ENCODE measurements at places on chromosomes 5 and 9.

- DNase-seq, result no peak
Observed at GRCh38 chr5:13941468-13941867, 3.0 kb downstream of the DNAH5 start.

GRCh38 chr5:169116961-169117461 is 183.9 kb downstream of the SLIT3 start:
- DNase-seq, result no peak

GRCh38 chr9:136108648-136109266 is 9.9 kb downstream of the TMEM250 start:
- no peak for DNase-seq

GRCh38 chr5:178418471-178419010 is 171.7 kb downstream of the COL23A1 start:
- DNase-seq, result no peak

DNA sequence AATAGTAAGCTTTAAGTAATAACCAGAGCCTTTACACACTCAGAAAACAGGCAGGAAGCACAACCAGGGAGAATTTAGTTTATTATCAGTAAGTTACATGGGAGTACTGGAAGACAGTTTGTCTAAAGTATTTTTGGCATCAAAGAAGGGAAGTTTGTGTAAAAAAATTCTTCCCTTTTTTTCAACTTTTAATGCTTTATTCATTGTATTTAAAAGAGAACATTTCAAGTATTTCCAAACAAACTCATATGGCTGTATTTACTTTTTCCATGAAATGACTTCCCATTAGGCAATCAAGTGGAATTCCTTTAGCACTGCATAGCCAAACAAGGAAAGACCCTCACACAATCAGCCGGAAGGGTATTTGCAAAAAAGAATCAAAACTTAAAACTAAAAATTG is 26.7 kb downstream of the RNF145 start:
- DNase-seq, result no peak

DNA sequence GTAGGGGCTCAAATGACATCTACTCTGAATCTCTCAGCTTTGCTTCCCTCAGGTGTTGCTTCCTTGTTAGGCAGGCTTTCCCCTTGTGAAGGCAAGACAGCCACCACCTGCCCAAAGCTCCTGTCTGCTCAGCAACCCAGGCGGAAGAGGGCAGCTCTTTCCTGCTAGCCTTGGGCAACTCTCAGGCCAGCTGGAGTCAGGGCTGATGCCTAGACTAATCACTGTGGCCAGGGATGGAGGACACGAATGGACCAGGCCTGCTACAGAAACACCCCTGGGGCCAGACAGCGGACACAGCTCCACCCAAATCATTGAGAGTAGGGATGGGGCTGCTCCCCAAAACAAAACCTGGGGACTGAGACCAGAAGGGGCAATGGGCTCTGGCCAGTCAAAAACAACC is 138.0 kb downstream of the MTX3 start:
- DNase-seq, result no peak

- DNase-seq, result no peak
Observed at GRCh38 chr9:135498381-135499126, 1.9 kb upstream of the MRPS2 start.

- no peak for DNase-seq
Observed at GRCh38 chr9:15157381-15157780, 149.6 kb downstream of the TTC39B start.

DNA sequence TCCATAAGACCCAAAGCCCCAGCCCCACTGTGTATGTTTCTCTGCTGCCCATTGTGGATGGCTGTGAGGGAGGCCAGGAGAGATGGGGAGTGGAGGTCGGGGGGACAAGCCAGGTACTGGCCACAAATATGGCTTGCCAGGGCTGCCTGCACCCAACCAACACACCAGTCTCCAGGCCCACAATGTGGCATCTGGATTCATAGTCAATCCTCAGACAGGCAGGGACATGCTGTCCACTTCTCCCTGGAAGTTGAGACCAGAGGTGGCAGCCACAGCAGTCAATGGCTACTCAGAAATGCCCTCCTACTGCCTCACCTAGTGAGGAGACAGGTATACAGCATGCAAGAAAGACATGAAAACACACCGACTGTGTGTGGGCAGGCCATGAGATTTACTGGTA is 61.2 kb upstream of the SLC25A51 start:
- no peak for DNase-seq

DNA sequence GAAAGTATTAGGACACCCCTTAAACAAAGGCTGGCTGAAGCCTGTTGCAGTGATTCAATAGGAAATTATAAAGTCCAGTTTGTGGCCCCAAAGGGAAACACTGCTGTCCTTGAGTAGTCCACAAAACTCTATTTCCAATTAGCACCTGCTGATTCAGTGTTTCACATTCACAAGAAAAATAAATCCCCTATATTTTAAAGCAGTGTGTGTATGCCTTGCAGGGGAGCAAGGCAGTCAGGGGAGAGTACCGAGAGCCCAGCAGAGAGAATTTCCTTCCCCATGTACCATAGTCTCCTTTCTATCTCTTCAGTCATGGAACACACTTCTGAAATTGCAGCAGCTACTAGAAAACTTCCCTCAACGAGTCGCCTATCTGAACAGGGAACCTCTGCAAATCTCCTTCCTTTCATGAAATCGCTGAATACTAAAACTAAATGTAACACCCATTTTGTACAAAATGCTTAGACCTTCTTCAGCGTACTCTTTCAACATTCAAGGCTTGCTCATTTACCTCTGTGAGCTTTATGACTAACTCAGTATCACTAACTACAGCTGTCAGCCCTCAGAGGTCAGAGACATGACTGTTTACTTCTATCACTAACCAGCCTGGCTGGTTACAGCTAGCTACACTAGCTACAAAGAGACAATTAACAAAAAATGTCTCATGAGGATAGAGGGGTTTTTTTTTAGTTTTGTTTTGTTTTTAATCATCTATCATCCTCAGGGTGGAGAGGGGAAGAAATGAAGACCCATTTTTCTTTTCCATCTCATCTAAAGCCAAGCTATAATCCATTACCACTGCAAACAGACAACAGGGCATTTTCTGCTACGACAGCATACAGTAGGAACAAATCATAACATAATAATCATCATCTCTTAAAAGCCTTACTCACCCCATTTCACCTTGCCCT is 188.7 kb downstream of the EBF1 start:
- DNase-seq, result no peak

GRCh38 chr9:116569111-116569510 is 118.0 kb upstream of the TRIM32 start:
- DNase-seq, result no peak

GRCh38 chr5:172710676-172711075 is 60.3 kb downstream of the DUSP1 start:
- DNase-seq, result no peak

GRCh38 chr9:93237540-93237939 is 53.6 kb downstream of the WNK2 start:
- no peak for DNase-seq

GRCh38 chr9:122420315-122420714 is 49.5 kb downstream of the PTGS1 start:
- DNase-seq, result no peak

All from kidney tubule cell (primary cell).